ENCODE measurements at places on chromosomes 2 and 18. TPM values are rescaled to one million over a fixed set of nuclear protein-coding genes. Genes with fewer than 3 reads are reported as not detected.

DNA sequence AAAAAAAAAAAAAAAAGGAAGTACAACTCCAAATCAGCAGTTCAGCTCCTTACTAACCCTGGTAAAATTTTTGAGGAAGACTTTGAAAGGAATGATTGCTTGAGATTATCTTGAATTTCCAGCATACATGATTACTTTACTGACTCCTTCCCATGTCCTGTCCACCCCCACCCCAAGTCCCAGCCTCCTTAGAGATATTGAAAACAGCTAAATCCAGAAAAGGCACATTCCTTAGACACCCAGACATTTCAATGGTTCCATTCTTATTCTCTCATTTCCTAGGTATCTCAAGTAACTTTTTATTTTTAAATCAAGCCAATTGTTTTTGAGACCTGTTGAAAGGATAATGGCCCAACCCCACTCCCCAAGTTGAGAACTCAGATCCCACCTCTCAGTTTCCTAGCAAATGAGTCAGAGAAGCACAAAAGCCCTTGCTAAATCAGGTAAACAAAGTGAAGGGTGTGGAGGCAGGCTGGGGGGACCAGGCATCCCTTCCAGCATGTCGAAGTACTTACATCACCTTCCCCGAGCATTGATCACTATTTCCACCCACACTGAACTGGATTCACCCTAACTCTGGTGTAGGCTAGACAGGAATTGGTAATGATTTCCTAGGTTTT is 95.4 kb upstream of the FZD7 start:
- no peaks in the 10 kb centered on the region for H3K27me3 ChIP-seq
- no peak overlapping the region for H3K27ac ChIP-seq
- H3K4me3 ChIP-seq, result no peak overlapping the region
- DNase-seq, result no peak

- H3K4me1 ChIP-seq, result no peaks in the 10 kb centered on the region
- H3K4me3 ChIP-seq, result no peak overlapping the region
- DNase-seq, result no peak
- no peak overlapping the region for H3K27ac ChIP-seq
- no peaks in the 10 kb centered on the region for H3K27me3 ChIP-seq
- H3K36me3 ChIP-seq, result no peaks in the 10 kb centered on the region
These were observed 155.5 kb downstream of the MYT1L start for GRCh38 chr2:2175381-2176090.

Gene HDAC4
- total RNA-seq, result 17.7 TPM

Gene IKZF2
- 145 TPM for total RNA-seq

Gene LAMA3
- 4.5 TPM for total RNA-seq
